ENCODE measurements at places on chromosomes 6 and 20.

- no peak for DNase-seq
Observed at GRCh38 chr20:1754749-1755148, 97.2 kb upstream of the SIRPG start.

DNA sequence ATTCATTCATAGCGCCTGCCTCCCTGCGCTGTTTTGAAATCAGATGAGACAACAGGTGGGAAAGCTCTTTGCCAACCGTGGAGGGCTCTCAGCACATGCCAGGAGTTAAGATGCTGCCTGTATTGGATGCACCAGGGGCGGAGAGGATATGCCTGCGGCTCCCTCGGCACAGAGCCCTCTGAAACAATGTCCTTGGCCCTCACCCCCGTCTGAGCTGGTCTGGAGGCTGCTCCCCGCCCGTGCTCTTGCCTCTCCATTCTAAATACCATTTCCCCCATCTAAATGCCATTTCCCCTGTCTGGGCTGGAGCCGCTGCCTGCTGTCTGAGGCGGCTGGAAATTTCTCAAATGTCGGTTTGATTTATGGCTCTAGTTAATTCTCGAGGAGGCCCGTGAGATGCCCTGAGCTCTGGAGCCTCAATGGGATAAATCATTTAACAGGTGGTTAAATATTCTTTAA is 50.8 kb upstream of the MLN start:
- no peak for DNase-seq

- peak; percentile 73 for DNase-seq
Observed at GRCh38 chr6:11434565-11435326, 102.8 kb upstream of the TMEM170B start.

DNA sequence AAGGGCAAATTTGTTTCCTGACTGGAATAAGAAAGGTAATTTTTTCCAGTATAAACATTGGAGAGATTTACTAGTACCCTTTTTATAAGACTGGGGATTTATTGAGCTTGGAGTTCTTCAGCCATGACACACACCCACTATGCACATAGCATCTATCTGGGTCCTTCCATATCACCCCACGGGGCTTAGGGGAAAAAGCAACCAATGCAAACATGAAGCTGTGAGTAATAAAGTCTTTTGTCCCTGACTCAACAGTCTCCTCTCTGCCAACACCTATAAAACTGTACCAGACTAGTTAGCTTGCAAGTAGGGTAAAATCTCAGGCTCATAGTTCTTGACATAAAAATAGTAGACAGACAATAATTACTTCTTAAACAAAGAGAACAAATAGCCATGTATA is 23.4 kb downstream of the COL21A1 start:
- DNase-seq, result peak; percentile 7

DNA sequence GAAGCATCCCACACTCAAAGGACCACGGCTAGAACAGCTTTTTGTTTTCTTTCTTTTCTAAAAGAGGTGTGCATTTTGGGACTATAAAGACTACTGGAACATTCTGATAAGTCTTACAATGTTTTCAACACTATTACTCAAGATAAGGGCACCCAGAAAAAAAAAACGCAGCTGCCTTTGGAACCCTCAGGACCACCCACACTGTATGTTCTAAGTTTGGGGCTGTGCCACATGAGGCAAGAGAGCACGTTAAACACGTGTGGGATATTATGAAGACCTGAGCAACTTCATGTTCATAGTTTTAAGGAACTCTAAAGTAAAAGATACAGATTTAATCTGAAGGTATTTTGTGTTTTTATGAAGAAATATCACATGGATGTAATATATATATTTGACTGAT is 204.6 kb downstream of the FOXC1 start:
- no peak for DNase-seq

DNA sequence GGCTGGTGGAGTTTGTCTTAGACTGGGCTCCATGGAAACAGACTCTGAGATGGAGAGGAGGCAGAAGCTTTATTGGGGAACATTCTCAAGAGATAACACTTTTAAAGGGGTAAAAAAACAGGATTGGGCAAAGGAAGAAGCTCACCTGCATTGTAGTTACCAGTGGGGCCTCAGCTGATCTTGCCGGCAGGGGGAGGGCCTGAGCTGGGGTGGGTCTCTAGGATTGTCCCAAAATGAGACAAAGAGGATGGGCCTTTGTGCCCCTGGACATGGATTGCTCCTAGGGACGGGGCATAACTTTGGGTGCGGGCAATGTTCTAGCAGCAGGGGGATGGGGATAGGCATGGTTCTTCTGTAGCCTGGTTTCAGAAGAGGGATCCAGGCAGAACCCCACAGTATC is 12.5 kb downstream of the SGK2 start:
- DNase-seq, result no peak

DNA sequence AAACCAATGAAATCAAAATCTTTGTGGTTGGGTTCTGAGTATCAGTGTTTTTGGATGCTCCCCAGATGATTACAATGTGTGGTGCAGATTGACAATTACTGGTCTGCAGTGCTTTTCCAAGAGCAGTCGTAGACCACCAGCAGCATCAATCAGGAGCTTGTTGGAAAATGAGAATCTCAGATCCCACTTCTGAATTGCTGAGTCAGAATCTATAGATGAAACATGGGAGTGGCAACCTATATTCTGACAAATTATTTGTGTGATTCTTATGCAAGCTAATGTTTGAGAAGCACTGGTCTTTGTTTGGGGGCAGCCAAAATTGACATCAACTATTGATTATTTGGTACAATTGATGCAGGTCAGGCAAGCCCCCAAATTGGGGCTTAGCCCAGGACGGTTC is 539.9 kb upstream of the BTBD3 start:
- no peak for DNase-seq

GRCh38 chr6:27547157-27548075 is 74.5 kb upstream of the ZNF184 start:
- DNase-seq, result peak; percentile 75

DNA sequence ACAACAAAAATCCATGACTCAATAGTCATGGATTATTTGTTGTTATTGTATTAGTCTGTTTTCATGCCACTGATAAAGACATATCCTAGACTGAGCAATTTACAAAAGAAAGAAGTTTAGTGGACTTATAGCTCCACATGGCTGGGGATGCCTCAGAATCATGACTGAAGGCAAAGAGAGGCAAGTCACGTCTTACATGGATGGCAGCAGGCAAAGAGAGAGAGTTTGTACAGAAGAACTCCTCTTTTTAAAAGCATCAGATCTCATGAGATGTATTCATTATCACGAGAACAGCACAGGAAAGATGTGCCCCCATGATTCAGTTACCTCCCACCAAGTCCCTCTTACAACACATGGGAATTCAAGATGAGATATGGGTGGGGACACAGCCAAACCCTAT is 144.3 kb upstream of the PLCB4 start:
- DNase-seq, result no peak

- DNase-seq, result no peak
Observed at GRCh38 chr20:8795404-8795803, 273.5 kb upstream of the PLCB4 start.

DNA sequence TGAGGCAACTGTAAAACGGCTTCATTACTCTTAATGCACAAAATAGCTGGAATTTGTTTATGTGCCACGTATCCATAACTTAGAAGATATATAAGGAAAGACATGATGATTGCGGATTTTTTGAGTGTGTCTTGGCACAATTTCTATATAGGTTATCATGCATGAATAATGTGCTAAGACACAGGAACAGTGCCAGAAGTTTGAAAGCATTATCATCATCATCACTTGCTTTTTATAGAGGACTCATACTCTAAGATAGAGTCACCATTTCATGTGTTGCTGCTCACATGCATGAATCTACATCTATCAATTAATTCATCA is 113.4 kb downstream of the ELOVL4 start:
- DNase-seq, result no peak

GRCh38 chr6:154950979-154951344 is 44.2 kb upstream of the TIAM2 start:
- no peak for DNase-seq

GRCh38 chr20:45872626-45873025 is 8.4 kb upstream of the ZSWIM1 start:
- no peak for DNase-seq

DNA sequence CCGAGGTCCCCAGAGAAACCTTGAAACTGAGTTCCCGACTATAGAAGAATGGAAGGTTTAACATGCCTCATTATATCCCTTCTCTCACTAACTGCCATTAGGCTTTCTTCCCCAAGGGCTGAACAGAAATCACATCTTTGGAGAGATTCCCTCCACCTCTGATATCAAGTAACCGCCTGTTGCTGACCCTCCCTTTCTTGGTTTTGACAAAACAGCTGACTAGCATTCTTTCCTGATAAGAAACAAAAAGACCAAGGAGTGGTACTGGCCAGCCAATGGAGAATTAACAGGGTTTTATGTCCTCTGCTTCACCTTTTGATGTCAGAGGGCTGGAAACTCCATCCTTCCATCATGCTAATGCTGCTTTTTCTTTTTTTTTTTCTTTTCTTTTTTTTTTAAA is 176.6 kb upstream of the ADGRB3 start:
- DNase-seq, result no peak

GRCh38 chr20:43140726-43141125 is 49.0 kb downstream of the PTPRT start:
- no peak for DNase-seq

GRCh38 chr6:54076159-54076789 is 35.0 kb upstream of the MLIP start:
- DNase-seq, result no peak

GRCh38 chr20:41009946-41010345 is 18.7 kb upstream of the TOP1 start:
- DNase-seq, result no peak

DNA sequence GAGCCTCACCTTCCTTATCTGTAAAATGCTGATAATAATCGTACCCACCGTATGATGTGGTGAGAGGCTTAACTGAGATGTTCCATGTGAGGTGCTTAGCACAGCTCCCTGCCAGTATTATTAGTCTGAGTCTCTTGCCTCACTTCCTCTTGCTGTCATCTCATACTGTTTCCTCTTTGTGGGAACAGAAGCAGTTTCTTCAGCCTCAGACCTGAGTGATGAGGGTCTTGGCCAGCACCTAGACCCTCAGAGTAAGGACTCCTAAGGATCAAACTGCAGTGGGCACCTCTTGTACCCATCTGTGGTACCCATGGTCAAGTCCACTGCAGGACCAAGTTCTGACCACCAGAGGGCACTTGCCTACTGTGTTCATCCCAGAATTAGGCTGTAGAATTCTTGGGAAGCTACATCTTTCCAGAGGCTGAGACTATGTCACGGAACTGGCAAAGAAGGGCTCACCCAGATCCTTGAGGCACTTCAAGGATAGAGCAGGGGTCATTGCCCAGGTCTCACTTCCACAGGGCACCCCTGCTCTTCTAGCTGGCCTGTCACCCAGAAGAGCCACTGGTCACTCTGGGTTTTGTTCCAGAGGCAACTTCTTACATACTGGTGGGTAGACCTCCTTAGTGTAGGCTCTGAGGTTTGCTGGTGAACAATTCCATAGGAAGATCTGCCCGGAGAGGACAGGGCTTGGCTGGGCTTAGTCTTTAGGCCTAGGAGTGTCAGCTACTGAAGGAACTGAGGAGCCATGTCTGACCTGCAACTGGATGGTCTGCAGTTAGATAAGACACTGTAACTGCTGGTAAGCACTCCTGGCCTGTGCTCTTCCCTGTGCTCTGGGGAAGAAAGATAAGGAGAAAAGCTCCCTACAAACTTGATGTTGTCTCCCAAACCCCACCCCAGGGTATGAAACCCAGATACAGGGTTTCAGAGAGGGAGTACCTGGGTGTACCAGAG is 20.6 kb upstream of the SGK2 start:
- peak; percentile 45 for DNase-seq

DNA sequence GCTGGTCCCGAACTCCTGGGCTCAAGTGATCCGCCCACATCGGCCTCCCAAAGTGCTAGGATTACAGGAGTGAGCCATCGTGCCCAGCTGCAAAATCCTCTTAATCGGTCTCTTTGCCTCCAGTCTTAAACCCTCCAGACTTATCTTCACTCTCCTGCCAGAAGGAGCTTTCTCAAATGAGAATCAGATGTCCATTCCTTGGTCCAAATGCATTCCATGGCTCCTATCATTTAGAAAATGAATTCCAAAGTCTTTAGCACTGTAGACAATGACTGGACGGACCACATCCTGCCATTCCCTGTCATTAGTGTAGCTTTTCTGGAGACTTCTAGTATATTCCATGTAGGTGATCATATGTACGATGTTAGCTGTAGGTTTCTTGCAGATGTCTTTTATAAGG is 141.9 kb downstream of the ID4 start:
- no peak for DNase-seq

DNA sequence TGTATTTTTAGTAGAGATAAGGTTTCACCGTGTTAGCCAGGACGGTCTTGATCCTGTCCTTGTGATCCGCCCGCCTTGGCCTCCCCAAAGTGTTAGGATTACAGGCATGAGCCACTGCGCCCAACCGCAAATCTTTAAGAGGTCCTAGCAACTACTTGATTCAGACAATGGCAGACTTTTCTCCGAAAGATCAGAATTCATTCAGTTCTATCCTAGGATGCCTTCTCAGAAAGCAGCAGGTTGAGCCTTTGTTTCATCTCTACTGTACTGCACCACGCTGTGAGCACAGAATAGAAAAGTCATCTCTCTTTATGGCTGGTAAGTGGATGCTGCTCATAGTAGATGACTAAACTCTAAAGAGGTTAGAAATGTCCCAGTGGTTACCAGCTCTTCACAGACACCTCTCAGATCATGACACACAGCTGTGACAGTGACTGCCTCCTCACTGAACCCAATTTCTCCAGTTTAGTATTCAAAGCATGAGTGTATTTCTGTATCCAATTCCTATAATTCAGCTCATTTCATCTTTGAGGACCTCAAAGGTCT is 6.0 kb upstream of the HSF2 start:
- DNase-seq, result no peak

GRCh38 chr6:149854532-149854931 is 9.6 kb downstream of the LRP11 start:
- peak; percentile 53 for DNase-seq

DNA sequence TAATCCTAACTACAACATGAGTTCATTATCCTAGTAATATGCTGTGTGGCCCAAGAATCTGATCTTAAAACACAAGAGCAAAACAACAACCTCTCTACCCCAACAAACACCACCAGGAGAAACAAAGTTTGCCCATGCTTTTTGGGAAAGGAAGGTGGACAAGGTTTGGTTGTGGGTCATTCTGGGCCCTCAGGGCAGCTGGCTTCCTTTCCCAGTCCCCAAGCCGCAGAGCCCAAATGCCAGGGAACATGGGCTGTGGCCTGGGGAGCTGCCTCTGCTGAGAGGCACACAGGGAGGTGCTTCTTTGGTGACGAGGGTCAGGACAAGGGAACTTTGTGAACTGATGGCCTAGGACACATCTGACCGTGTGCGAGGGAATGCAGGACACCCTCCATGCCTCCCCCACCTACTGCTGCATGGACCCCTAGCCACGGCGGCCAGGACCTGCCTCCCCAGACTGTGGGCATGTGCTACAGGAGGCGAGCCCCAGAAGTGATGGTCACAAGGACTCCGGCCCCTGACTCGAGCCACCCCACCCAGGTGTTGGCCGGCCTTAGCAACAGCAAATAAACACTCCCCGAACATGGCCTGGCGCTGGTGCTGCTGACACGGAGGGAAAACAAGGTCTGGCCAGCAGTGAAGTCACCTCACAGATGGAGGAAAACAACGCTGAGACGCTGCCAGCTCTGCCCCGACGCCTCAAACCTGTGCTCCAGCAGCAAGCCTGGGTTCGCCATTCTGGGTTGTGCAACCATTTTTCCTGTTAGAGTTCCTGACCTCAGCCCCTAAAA is 55.6 kb downstream of the RRBP1 start:
- no peak for DNase-seq

Data from HS-27A (cell line).